Type B pancreatic cell (in vitro differentiated cells): ENCODE measurements at places on chromosomes 2 and 18.

DNA sequence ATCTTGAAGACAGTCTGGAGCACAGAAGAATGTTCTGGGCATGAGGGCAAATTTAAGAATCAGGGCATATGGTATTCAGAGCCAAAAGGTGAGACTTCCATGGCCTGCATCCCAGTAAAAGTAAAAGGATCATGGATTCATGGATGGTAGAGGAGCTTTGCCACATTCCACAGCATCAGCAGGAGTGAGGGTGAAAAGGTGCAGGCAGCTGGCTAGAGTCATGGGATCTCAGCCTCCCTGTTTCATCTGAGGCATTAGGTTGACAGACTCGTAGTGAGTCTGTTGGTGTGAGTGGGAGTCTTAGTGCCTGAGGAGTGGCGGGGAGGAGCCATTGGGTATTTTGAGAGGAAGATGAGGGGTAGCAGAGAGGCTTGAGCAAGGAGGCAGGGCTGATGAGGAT, 301.6 kb downstream of the CYP26B1 start:
- DNase-seq: no peak

GRCh38 chr2:102101097-102101848, 41.3 kb upstream of the IL1R1 start:
- no peak for DNase-seq

- no peak for DNase-seq
Measured at GRCh38 chr2:111707700-111708099, 176.3 kb downstream of the ANAPC1 start.

GRCh38 chr2:123086613-123087385, 938.3 kb upstream of the CNTNAP5 start:
- DNase-seq: no peak

GRCh38 chr2:225771701-225772100, 372.2 kb downstream of the NYAP2 start:
- DNase-seq: no peak

- DNase-seq: no peak
Measured at GRCh38 chr2:182642328-182642727, 73.7 kb upstream of the DNAJC10 start.

GRCh38 chr2:43415592-43415991, 180.2 kb downstream of the THADA start:
- no peak for DNase-seq

- no peak for DNase-seq
Measured at GRCh38 chr2:185833864-185834263, 95.3 kb downstream of the FSIP2 start.

DNA sequence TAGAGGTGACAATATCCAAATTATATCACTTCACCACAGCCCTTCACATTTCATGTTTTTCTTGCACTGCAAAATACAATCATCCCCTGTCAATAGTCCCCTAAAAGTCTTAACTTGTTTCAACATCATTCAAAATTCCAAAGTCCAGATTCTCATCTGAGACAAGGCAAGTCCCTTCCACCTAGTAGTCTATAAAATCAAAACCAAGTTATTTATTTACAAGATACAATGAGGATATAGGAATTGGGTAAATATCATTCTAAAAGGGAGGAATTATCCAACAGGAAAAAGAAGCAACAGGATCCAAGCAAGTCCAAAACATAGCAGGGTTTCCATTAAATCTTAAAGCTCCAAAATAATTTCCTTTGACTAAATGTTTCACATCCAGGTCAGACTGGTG, 1076.1 kb upstream of the TMEFF2 start:
- no peak for DNase-seq

GRCh38 chr2:187188783-187189631, 259.0 kb downstream of the CALCRL start:
- no peak for DNase-seq

GRCh38 chr18:56637711-56638231, 621 bp downstream of the TXNL1 start:
- no peak for DNase-seq

GRCh38 chr2:11865805-11866204, 119.4 kb downstream of the LPIN1 start:
- no peak for DNase-seq

DNA sequence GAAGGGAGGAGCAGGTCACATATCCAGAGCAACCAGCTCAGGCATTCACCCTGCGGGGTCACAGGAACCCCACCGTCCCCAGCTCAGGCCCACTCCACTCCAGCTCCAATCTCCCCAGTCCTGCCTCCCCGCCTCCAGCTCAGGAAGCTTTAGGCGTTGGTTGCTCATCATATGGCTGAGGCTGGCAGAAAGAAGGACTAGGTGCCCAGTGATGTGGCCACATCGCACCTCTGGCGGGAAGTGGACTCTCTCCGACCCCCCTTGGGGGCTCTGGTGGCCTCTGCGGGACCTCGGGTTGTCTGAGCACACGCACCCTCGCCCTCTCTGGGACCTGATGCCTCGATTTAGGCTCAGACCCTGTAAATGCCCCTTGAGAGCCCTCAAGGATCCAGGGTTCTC, 187.7 kb downstream of the ZFP36L2 start:
- DNase-seq: no peak

GRCh38 chr2:128714851-128715312, 396.2 kb upstream of the HS6ST1 start:
- DNase-seq: peak; percentile 56

GRCh38 chr18:10062302-10063300, 148.8 kb downstream of the VAPA start:
- DNase-seq: no peak

DNA sequence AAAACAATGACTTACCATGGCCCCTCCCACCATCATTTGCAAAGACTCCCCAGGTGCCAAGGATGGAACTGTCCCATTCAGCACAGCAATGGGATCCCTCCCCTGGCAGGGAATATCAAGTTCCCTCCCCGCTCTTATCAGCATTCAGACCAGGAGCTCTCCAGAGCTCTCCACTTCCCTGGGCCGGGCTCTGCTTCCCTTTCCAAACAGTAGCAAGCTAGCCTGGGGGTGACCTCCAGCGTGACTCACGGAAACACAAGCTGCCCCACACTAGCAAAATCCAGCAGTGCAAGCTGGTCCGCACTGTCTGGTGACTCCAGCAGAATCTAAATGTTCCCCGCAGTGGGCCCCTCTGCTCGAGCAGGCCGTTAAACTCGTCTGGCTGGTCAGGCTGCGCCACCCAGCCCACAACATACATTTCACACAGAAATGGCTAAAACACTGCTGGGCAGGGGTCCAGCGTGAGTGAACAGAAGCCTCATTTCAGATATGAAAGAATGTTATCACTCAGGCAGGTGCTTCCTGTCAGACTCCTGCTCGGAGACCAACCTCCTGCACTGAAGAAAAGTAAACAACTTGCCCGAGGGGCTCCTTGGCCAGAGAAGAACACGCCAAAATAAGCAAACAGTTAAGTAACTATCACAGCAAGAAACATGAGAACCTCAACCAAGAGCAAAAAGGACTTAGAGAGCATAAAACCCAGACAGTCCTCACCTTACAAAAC, 33.9 kb downstream of the STAT1 start:
- peak; percentile 79 for DNase-seq

GRCh38 chr2:29765721-29766120, 155.7 kb downstream of the ALK start:
- DNase-seq: no peak

GRCh38 chr2:2048461-2048860, 282.6 kb downstream of the MYT1L start:
- DNase-seq: no peak

DNA sequence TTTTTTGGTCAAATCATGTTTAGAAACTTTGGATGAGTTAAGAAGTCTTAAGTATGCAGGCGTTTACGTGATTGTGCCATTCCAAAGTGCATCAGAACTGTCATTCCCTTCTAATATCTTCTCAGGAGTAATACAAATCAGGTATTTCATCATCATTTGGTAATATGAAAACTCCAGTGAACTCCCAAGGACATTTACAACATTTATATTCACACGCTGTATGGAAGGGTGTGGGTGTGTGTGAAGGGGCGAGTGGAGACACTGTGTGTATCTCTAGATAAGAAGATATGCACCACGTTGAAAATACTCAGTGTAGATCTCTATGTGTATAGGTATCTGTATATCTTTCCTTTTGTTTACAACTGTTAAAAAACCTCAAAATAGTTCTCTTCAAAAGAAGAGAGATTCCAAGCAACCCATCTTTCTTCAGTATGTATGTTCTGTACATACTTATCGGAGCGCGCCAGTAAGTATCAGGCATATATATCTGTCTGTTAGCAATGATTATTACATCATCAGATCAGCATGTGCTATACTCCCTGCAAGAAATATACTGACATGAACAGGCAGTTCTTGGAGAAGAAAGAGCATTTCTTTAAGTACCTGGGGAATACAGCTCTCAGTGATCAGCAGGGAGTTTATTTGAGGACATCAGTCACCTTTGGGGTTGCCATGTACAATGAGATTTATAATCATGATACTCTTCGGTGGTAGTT, 29.3 kb downstream of the COX7A2L start:
- DNase-seq: no peak

DNA sequence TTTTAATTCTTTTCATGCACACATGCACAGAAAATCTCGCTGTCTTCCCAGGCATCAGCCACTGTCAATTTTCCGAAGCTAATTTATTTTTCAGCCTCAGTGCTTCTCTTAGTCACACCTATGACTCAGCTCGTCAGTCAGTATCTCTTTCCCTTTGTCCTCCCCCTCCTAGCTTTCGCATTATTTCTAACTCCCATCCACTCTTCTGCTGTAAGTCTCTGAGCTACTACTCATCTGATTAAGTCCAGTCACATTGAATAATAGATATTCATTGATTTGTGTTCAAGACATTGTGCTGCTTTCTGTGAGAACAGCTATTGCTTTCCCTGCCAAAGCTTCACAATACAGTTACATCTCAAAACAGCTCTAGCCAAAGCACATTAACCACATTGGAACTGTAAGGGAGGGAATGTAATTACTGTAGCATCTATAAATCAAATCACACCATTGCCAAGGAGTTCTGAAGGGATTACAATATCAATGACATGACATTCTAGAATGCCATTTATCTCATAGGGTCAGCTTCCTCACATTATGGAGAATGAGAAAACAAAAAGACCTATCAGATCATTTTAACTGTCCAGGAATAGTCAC, 89.4 kb downstream of the SCN3A start:
- DNase-seq: no peak

GRCh38 chr2:22382479-22383169, 1002.4 kb upstream of the KLHL29 start:
- DNase-seq: no peak

- no peak for DNase-seq
Measured at GRCh38 chr2:215848698-215849097, 164.7 kb downstream of the MREG start.

- DNase-seq: no peak
Measured at GRCh38 chr18:44731530-44732237, 51.0 kb downstream of the SETBP1 start.

DNA sequence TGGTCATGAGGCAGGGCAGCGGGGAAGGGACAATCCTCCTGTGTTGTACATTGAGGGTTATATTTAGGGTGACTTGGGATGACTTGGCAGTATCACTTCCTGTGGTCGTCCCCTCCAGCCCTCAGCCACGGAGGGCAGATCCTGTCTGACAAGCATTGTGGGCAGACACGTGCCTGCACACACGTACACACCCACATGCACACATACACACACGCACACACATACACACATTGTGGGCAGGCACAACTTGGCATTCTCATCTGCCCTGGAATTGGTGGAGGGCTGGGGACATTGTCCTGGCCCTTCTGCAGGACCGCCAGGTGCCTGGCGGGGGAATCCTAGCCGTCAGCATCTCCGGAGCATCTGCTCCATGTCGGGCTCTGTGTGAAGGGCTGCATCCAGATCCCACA, 47.6 kb downstream of the ODC1 start:
- no peak for DNase-seq

GRCh38 chr18:30334781-30335180, 707.8 kb downstream of the DSC3 start:
- no peak for DNase-seq

DNA sequence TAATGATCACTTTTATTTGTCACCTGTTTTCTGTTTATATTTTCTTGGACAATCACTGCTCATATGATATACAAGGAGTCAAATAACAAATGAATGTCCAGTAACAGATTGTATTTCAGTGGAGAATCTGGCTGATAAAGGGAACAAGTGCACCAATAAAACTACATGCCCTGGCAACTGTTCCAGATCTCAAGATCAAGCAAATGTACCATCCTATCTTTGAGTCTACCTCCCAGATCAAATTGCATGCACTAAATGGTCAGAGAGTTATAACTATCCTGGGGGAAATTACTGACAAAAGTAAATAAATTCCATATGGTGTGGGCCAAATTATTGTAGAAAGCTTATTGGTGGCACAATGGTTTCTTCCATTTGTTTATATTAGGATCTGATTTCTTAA, 452.8 kb downstream of the MBD2 start:
- DNase-seq: no peak

- DNase-seq: no peak
Measured at GRCh38 chr2:128427413-128427755, 108.7 kb upstream of the HS6ST1 start.

GRCh38 chr2:3238951-3239841, 138.4 kb downstream of the EIPR1 start:
- DNase-seq: no peak

DNA sequence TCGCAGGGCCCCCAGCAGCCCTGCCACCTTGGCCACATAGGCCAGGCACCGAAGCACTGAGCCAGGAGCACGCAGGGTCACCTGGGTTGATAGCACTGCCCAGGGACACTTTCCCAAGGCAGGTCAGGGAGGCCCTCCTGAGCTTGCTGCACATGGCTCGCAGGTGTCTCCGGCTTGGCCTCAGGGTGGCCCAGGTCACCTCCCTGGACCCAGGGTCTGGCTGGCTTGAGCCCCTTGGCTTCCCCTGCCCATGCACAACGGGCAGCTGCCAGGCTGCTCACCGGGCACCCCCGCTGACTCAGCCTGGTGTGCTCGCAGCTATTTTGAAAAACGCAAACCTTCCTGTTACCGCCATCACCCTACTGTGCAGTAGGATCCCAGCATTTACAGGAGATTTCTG, 502.3 kb downstream of the EIPR1 start:
- no peak for DNase-seq

DNA sequence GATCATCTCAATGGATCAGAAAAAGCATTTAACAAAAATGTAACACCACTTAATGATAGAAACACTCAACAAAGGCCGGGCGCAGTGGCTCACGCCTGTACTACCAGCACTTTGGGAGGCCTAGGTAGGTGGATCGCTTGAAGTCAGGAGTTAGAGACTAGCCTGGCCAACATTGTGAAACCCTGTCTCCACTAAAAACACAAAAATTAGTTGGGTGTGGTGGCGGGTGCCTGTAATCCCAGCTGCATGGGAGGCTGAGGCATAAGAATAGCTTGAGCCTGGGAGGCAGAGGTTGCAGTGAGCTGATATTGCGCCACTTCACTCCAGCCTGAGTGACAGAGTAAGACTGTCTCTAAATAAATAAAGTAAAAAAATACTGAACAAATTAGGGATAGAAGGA, 74.6 kb downstream of the PLB1 start:
- no peak for DNase-seq

GRCh38 chr2:16303273-16303577, 362.4 kb downstream of the CYRIA start:
- DNase-seq: no peak

GRCh38 chr2:42754776-42755140, 9.2 kb downstream of the OXER1 start:
- DNase-seq: no peak

- DNase-seq: no peak
Measured at GRCh38 chr2:6148882-6149281, 456.7 kb downstream of the SOX11 start.

GRCh38 chr2:149029307-149029965, 9.1 kb upstream of the LYPD6B start:
- no peak for DNase-seq

- peak; percentile 92 for DNase-seq
Measured at GRCh38 chr2:61694312-61695274, 156.4 kb upstream of the XPO1 start.
